NCI-H1092 treated with DMSO at 0.1 percent for 48 hours (cell line): ENCODE measurements at places on chromosomes 3 and 15.
A peak's percentile ranks its signal among the peaks of the same experiment; 100 is the strongest.

GRCh38 chr3:112011376-112011940, 12.7 kb downstream of the TAGLN3 start:
- DNase-seq, result no peak

GRCh38 chr3:119357190-119357589, 63.0 kb downstream of the ARHGAP31 start:
- no peak for DNase-seq

DNA sequence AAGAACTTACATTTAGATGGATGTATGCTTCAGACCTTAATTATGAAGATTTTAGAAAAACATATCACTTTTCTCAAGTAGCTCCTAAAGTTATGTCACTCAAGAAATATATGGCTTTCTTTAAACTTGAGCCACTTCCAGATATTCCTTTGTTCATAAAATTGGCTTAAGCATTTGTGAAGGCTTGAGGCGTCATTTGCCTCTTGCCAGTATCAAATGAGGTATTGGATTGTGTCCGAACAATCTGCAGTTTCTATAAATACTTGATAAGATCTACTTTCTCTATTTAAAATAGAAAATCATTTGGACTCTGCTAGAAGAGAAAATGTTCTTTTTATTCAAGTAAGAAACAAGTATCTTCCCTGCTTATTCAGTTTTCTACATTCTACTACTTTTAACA, 102.6 kb downstream of the RSL24D1 start:
- DNase-seq, result no peak

GRCh38 chr3:37852097-37852496, 9.6 kb upstream of the CTDSPL start:
- DNase-seq, result no peak

DNA sequence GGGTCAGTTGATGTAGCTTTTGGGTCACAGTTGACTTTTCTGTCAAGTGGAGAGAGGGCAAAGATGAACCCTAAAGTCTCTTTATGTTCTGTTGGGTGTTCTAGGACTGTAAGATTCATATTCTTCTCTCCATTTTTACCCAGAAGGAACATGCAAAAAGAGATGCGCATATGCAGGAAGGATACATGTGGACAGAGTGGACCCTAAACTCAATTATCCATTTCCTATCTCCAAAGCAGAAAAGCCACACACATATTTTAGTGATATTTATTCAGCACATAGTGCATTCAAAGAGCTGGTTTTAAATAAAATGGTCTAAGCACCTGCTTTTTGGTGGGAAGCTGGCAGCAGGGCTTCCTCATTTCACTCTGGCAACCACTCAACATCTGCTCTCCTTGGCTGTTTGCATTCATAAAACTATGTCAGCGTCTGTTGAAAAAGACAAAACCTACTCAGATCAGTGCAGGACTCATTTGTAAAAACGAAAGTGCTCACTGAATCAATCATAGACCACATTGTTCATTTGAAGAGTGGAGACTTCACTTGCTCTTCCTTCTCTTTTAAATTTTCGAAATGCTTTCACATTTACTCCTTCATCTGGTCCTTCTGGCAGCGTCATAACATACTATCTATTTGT, 96.6 kb downstream of the SEMA6D start:
- DNase-seq, result no peak

- DNase-seq, result peak; percentile 26
Measured at GRCh38 chr3:42012935-42013690, 51.2 kb upstream of the ULK4 start.

DNA sequence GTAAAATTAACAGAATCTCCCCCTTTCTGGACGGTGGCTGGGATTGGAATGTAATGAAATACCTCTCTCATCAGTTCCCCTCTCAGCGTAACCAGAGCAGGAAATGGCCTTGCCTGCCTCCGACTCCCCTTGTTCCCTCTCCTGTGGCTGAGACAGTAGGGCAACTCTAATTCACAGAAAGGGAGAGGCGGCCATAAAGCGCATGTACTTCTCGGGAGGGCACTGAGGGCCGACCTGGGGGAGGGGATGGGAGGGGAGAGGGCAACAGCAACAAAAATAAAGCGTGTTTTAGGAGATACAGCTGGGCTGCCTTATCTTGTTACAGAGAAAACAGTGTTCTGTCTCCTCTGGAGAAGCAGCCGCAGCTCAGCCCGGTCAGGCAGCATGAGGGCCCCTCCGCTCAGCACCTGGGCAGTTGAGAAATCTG, 783.3 kb upstream of the ARRDC4 start:
- peak; percentile 14 for DNase-seq

DNA sequence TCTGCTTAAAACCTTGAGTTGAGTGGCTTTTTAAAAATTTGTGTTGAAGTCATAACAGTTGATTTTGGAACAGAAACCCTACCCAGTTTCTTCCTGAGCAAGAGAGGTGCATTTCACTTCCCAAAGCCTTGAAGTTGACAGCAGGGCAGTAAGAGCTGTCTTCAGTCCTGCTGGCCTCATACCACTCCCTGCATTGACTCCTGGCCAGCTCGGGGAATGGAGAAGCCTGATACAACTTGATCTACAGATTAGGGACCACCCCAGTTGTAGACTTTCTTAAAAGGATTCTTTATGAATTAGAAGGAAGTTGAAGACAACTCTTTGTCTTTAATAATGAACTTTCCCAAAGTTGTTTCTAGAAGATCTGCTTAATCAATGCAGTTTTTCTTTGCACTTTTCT, 90.6 kb upstream of the FLNB start:
- DNase-seq, result no peak

GRCh38 chr3:104556372-104557078, 810.2 kb upstream of the ALCAM start:
- DNase-seq, result no peak

- no peak for DNase-seq
Measured at GRCh38 chr3:59386165-59386564, 336.3 kb upstream of the CFAP20DC start.

DNA sequence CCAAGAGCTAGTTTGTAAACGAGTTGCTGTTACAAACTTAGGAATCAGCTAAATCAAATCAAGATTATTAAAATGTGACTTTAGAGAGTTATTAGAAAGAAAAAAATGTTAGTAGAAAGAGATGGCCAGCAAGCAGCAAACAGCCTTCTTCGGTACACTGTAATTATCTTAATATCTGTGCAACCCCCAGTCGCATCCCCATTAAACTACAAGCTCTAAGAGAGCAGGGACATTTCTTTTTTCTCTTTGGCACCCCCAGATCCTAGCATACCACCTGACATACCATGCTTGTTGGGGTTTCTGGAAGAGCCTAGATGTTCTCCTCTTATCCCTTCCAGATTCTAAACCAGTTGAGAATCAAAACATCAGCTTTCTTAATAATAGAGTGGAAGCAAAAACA, 45.1 kb upstream of the LIPC start:
- DNase-seq, result no peak

- no peak for DNase-seq
Measured at GRCh38 chr15:39455471-39455991, 125.3 kb upstream of the THBS1 start.

- DNase-seq, result no peak
Measured at GRCh38 chr3:56684029-56684428, 964 bp upstream of the TASOR start.

GRCh38 chr15:86919581-86919980, 839.9 kb downstream of the AGBL1 start:
- DNase-seq, result no peak

- DNase-seq, result no peak
Measured at GRCh38 chr3:40464339-40465110, 7.4 kb downstream of the RPL14 start.

- DNase-seq, result no peak
Measured at GRCh38 chr15:73756390-73756789, 3.2 kb upstream of the INSYN1 start.

- DNase-seq, result no peak
Measured at GRCh38 chr15:28935316-28935715, 49.5 kb downstream of the APBA2 start.

DNA sequence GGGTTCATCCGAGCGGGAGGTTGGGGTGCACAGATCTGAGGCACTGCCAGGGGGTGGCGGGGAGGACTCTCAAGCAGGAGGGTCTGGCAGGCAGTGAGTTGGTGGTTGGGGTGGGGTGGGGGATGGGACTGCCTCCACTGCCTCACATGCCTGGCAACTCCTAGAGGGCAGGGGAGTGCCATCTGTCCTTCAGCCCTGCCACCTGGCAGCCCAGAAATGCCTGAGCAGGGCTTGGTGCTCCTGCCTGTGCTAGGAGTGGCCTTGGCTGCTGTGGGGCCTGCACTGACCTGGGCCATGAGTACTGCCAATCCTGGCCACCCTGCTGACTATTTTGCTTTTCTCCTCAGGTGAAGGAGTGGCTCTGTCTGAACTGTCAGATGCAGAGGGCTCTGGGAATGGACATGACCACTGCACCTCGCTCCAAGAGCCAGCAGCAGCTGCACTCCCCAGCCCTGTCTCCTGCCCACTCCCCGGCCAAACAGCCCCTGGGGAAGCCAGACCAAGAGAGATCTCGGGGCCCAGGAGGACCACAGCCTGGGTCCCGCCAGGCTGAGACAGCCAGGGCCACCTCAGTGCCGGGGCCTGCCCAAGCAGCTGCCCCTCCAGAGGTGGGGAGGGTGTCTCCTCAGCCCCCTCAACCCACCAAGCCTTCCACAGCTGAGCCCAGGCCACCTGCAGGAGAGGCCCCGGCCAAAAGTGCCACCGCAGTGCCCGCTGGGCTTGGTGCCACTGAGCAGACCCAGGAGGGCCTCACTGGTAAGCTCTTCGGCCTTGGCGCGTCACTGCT, 32.0 kb upstream of the APEH start:
- DNase-seq, result no peak

- DNase-seq, result no peak
Measured at GRCh38 chr3:52176180-52176752, 21.7 kb upstream of the ALAS1 start.

GRCh38 chr3:181362378-181362777, 349.3 kb upstream of the SOX2 start:
- no peak for DNase-seq

DNA sequence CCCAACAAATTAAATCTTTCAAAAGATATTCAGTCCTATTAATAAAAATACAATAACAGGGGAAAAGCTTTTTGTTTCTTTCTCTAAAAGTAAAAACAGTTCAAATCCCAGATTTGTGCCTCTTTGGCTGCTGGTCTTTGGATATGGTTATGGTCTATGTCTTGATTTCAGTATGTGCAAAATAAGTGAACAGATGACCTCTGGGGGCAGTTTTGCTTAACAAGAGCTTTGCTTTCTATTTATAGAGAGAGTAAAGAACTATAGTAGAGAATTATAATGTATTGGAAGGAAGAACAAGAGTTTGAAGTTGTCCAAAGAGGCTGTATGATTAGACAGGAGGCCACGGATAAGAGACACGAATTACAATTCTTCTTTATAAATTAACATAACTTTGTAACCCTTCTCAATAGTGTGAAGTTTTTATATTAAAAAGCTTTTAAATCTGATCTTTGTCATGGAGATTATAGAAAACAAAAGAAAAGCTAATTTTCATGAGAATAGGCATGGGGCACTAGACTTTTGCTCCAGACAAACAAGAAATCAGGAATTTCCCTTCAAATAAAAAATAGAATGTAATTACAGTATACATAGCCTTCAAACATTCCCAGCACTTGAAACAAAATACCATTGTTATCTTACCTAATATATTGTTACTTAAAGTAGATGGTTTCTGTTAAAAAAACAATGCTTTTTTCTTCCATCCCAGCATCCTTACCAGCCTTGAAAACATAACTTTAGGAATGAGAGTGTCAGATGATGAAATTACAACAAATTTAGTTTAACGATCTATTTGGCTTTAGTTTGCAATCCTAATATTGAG, 432.7 kb upstream of the ARHGEF26 start:
- no peak for DNase-seq
